ENCODE measurements at places on chromosomes 1 and 21.

GRCh38 chr1:245475961-245476516, 321.3 kb downstream of the KIF26B start:
- no peak for DNase-seq

- no peak for DNase-seq
Observed at GRCh38 chr1:37465593-37466517, 8.5 kb upstream of the ZC3H12A start.

DNA sequence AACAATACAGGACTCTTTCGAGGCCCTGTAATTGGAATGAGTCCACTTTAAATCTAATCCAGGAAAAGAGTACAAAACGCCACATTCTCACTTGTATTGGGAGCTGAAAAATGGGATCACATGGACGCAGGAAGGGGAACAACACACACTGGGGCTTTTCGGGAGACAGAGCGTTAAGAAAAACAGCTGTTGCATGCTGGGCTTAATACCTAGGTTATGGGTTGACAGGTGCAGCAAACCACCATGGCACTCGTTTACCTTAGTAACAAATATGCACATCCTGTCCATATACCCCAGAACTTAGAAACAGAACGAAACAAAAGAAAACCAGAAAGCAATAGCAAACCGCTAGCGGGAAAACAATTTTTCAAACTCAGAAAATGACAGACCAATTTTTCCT, 1532.7 kb upstream of the TPTE start:
- DNase-seq = no peak

DNA sequence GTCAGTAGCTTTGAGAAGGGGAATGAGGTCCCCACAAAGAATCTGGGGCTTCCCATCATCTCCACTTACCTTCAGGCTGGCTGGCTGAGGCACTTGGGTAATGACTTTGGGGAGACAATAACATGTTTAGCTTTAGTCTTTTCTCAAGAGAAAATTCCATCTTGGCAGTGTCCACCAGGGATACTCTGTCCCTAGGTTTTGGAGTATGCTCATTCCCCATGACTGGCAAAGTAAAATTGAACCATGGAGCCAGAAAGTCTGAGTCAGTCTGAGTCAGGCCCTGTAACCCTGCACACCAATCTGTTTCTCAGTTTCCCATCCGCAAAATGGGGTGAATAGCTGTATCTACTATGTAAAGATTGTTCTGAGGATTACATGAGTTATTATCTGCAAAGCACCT, 28.2 kb downstream of the RUNX1 start:
- DNase-seq = no peak

- no peak for DNase-seq
Observed at GRCh38 chr1:75641325-75641724, 30.4 kb upstream of the SLC44A5 start.

DNA sequence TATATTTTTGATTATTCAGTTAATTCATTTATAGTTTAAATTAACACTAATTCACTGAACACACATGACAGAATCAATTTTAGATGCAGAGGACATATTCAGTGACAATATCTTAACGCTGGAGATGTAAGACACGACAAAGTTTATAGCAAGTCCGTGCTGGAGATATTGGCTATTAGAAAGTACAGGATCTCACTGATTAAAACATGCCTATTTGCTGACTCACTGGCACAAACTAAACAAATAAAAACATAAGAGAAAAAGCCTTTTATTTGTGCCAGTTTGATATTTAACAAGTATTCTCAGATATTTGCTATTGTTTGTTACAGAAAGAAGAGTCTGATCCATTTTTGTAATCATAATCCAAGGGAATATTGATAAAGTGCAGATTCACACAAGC, 1122.9 kb upstream of the B3GALT2 start:
- no peak for DNase-seq

DNA sequence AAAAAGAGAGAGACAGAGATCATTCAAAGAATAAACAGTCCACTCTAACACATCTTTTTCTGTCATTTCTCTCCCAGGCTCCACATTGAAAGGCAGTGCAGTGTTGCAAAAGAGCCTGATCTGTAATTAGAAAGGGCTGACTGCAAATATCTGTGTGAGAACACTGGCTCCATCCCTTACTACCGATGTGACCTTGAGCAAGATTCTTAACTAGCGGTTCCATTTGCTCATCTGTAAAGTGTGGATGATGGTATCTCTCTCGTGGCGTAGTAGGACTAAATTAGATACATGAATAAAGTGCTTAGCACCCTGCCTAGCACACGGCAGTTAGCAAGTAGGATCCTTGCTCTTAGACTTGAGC, 26.9 kb upstream of the SLC44A3 start:
- no peak for DNase-seq

- no peak for DNase-seq
Observed at GRCh38 chr21:38851101-38851500, 45.4 kb downstream of the ETS2 start.
